Fibroblast of lung (primary cell): ENCODE measurements at places on chromosomes 3 and 15. TPM values are rescaled to one million over a fixed set of nuclear protein-coding genes. Genes with fewer than 3 reads are reported as not detected.

GRCh38 chr3:13769422-13769821 is 110.4 kb downstream of the WNT7A start:
- H3K27ac ChIP-seq = no peak overlapping the region
- H3K27me3 ChIP-seq = no peaks in the 10 kb centered on the region
- no peak for DNase-seq
- no peaks in the 10 kb centered on the region for H3K36me3 ChIP-seq

DNA sequence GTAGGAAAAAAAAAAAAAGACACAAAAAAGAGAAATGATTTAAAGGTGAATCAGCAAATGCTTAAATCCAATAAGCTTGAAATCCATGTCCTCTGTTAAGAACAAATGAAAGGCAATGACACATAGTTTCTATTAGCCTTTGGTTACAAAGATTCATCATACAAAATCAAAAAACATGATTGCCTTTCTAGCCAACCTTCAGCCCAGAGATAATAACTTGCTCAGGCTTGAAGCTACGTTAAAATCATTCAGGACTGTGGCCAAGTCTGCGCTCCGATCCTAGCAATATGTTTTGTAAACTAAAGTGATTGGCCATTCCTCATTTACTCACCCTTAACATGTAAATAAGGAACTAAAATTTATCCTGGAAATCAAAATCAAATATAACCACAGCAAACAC is 556.7 kb downstream of the FGF12 start:
- H3K4me1 ChIP-seq = no peaks in the 10 kb centered on the region
- H3K4me3 ChIP-seq = no peak overlapping the region
- H3K36me3 ChIP-seq = no peaks in the 10 kb centered on the region
- H3K27ac ChIP-seq = no peak overlapping the region
- H3K27me3 ChIP-seq = no peaks in the 10 kb centered on the region

GRCh38 chr3:1007866-1008265 is 85.0 kb upstream of the CNTN6 start:
- no peaks in the 10 kb centered on the region for H3K27me3 ChIP-seq
- H3K27ac ChIP-seq = no peak overlapping the region
- H3K4me1 ChIP-seq = no peaks in the 10 kb centered on the region
- no peak overlapping the region for H3K4me3 ChIP-seq
- DNase-seq = peak; percentile 75
- no peaks in the 10 kb centered on the region for H3K36me3 ChIP-seq

DNA sequence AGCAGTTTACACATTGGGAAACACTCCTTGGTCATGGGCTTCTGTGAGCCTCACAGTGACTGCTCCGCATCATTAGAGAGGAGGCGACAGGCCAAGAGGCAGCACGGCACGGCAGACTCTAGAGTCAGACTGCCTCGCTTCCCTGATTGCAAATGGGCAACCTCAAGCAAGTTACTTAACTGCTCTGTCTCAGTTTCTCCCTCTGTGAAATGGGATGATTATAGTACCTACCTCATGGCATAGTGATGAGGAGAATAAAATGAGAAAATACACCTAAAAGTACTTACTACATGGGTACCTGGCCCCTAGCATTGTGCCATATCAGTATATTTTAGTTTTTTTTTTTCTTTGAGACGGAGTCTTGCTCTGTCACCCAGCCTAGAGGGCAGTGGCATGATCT is 4.0 kb upstream of the RCCD1 start:
- H3K36me3 ChIP-seq = peaks cover 43% of the 10 kb centered on the region
- H3K27ac ChIP-seq = no peak overlapping the region
- no peaks in the 10 kb centered on the region for H3K4me1 ChIP-seq
- no peaks in the 10 kb centered on the region for H3K27me3 ChIP-seq
- DNase-seq = no peak
- no peak overlapping the region for H3K4me3 ChIP-seq

- peak; percentile 11 for DNase-seq
- no peaks in the 10 kb centered on the region for H3K4me1 ChIP-seq
- no peak overlapping the region for H3K27ac ChIP-seq
- no peak overlapping the region for H3K4me3 ChIP-seq
- H3K36me3 ChIP-seq = no peaks in the 10 kb centered on the region
- no peaks in the 10 kb centered on the region for H3K27me3 ChIP-seq
Observed at GRCh38 chr3:88595026-88595425, 445.3 kb downstream of the C3orf38 start.

- H3K4me3 ChIP-seq = no peak overlapping the region
- no peaks in the 10 kb centered on the region for H3K27me3 ChIP-seq
- no peaks in the 10 kb centered on the region for H3K36me3 ChIP-seq
- peaks cover 11% of the 10 kb centered on the region for H3K4me1 ChIP-seq
Observed at GRCh38 chr3:146554151-146554760, 9.8 kb upstream of the PLSCR1 start.

GRCh38 chr3:138092023-138092422 is 23.4 kb downstream of the DZIP1L start:
- no peak overlapping the region for H3K4me3 ChIP-seq
- H3K27ac ChIP-seq = no peak overlapping the region
- DNase-seq = peak; percentile 20
- peaks cover 2% of the 10 kb centered on the region for H3K4me1 ChIP-seq
- no peaks in the 10 kb centered on the region for H3K36me3 ChIP-seq

- no peak overlapping the region for H3K27ac ChIP-seq
- no peak for DNase-seq
- no peak overlapping the region for H3K4me3 ChIP-seq
- no peaks in the 10 kb centered on the region for H3K27me3 ChIP-seq
Observed at GRCh38 chr15:95235033-95235432, 1003.7 kb downstream of the MCTP2 start.

DNA sequence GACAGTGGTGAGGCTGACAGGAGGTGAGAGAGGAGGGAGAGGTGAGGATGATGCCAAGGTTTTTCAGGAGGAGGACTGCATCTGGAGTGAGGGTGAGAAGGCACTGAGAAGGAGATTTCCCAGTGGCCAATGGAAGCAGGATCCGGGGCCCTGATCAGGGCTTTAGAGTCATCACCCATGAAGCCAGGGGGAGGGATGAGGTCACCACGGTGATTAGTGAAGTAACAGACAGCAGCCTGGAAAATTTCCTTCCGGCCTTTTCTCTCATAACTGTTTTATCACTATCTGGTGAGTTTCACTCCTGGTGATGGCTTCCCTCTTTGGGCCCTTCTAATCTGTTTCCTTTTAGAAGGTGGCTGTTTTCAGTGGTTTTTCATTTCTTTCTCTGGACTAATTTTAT is 80.5 kb upstream of the WNT5A start:
- no peaks in the 10 kb centered on the region for H3K36me3 ChIP-seq
- no peak overlapping the region for H3K27ac ChIP-seq

GRCh38 chr15:51274956-51275355 is 63.4 kb downstream of the CYP19A1 start:
- H3K27ac ChIP-seq = no peak overlapping the region
- peaks cover 23% of the 10 kb centered on the region for H3K27me3 ChIP-seq
- no peaks in the 10 kb centered on the region for H3K4me1 ChIP-seq

SCAANT1 gene
- total RNA-seq = 1.7 TPM in 1 of 2 replicates, not detected in the other

GRCh38 chr3:153752405-153753027 is 368.7 kb upstream of the ARHGEF26 start:
- no peaks in the 10 kb centered on the region for H3K36me3 ChIP-seq
- no peaks in the 10 kb centered on the region for H3K27me3 ChIP-seq
- H3K4me1 ChIP-seq = no peaks in the 10 kb centered on the region
- no peak overlapping the region for H3K27ac ChIP-seq
- H3K4me3 ChIP-seq = no peak overlapping the region

DNA sequence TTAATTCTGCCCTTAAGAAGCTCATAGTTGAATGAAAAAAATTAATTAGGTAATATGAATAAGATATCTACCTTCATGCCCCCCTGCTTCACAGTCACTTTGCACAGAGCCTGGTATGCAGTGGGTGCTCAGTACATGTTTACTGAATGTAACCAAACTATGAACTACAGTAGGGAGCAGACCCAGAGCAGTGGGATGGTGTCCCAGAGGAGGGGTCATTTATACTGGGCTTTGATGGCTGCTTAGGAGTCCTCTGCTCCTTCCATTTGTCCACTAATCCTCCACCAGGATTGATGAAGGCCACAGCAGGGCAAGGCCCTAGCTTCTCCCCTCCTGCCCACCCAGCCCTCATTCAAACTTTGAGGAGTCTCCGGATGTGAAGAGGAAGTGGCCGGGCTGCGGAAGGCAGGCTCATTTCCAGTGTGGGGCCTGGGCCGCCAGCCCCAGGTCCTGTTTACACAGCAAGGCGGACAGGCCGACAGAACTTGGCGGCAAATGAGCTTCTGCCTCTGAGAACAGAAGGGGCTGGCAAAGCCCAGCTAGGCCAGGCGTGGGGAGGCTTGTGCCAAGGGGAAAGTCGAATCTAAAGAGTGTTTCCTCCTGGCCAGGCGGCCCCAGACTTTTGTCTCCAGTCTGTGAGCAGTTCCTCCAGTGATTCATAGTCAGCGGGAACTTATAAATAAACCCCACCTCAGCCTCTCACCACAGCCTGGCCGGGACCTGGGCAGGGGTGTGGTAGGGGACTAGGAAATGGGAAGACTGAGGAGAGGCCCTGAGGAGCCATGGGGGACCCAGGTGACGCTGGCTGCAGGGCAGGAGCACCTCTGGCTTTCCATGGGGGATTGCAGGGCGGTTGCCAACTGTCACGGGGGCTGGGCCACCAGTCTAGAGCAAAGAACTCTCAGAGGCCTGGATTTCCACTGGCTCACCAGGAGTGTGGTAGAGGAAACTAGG is 51.6 kb upstream of the LCTL start:
- H3K4me1 ChIP-seq = peaks cover 13% of the 10 kb centered on the region
- DNase-seq = peak; percentile 81

DNA sequence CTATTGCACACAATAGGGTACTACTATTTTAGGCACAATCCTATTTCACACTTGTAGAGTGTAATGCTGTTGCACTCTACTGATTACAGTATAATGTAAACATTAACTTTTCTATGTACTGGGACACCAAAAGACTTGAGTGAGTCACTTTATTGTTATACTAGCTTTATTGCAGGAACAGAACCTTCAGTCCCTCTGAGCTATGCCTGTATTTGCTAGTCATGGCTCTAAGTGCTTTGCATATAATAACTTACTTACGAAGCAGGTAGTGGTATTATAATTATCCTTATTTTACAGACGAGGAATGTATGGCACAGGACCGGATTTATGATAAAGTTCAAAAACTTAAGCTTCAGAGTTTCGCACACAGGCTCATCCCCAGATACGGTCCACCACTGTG is 106.6 kb upstream of the SLC6A6 start:
- H3K4me1 ChIP-seq = no peaks in the 10 kb centered on the region
- no peak overlapping the region for H3K27ac ChIP-seq
- peaks cover under 1% of the 10 kb centered on the region for H3K27me3 ChIP-seq
- no peak for DNase-seq
- H3K36me3 ChIP-seq = no peaks in the 10 kb centered on the region

GRCh38 chr3:11367143-11367693 is 95.0 kb downstream of the ATG7 start:
- H3K27ac ChIP-seq = peak overlapping the region; percentile 57
- no peaks in the 10 kb centered on the region for H3K27me3 ChIP-seq
- peak; percentile 49 for DNase-seq
- H3K4me3 ChIP-seq = no peak overlapping the region

- H3K4me3 ChIP-seq = no peak overlapping the region
- no peak overlapping the region for H3K27ac ChIP-seq
- DNase-seq = no peak
- no peaks in the 10 kb centered on the region for H3K36me3 ChIP-seq
- no peaks in the 10 kb centered on the region for H3K27me3 ChIP-seq
Observed at GRCh38 chr3:9898467-9899241, 4.0 kb upstream of the IL17RE start.

DNA sequence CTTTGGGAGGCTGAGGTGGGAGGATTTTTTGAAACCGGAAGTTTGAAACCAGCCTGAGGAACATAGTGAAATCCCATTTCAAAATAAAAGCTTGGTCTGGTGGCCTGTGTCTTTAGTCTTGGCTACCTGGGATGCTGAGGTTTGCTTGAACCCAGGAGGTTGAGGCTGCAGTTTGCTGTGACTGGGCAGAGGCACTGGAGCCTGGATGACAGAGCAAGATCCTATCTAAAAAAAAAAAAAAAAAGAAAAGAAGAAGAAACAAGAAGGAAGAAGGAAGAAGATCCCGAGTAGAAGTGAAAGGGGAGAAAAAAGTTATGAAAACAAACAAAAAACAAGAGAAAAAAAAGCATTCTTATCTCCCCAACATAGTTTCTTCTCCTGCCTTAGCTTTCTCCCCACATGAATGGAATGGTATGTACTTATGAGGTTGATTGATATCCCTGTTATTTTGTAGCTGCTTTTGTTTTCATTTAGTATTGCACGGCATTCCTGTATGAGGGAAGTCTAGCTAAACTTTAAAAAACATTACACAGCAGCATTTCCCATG is 42.4 kb downstream of the TMEM40 start:
- peak; percentile 67 for DNase-seq
- H3K4me1 ChIP-seq = no peaks in the 10 kb centered on the region
- H3K27ac ChIP-seq = no peak overlapping the region

IGF1R gene
- total RNA-seq = 16.7 and 28.6 TPM in 2 replicates

RIOX2 gene
- total RNA-seq = 36.7 and 46.1 TPM in 2 replicates
